Activated T-cell treated with anti-CD3 and anti-CD28 coated beads for 4 hours (primary cell): ENCODE measurements at places on chromosomes 2 and 18.

- no peak for DNase-seq
Measured at GRCh38 chr2:29983308-29983707, 61.9 kb upstream of the ALK start.

GRCh38 chr2:239229545-239230279 lies 171.1 kb downstream of the HDAC4 start:
- DNase-seq: no peak

GRCh38 chr18:26702086-26702485 lies 153.7 kb upstream of the KCTD1 start:
- DNase-seq: no peak

- no peak for DNase-seq
Measured at GRCh38 chr2:8609357-8609811, 72.5 kb upstream of the ID2 start.

- DNase-seq: no peak
Measured at GRCh38 chr18:31230495-31230894, 67.8 kb upstream of the DSC1 start.

DNA sequence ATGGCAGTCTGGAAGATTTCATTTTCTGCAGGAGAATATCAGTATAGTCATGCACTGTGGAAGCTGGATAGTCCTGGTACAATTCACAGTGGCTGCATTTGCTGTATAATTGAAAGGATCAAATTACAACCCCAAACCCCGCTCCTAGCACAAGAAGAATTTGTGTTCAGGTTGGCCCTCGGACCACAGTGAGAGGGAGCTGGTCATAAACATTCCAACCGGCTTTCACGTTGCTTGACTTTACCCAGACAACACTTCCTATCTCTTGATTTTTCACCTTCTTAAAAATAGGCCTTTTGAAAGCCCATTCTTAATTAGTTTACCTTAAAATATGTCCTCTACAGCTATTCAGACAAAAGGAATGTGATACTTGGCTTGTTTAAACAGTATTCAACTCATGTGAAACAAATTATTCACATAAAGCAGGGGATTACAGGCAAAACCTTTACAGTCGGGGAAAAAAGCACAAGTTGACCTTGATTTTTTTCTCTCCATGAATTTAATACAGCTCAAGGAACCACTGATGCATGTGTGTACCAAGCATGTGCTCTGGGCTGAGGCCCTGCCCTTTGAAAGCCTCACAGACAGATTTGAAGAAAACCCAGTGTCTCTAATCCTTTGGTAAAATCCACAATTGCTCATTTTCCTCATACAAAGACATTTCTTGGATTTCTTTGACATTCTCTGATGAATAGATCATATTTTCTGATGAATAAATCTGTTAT lies 143.0 kb upstream of the SOX11 start:
- no peak for DNase-seq
